T-helper 2 cell (primary cell): ENCODE measurements at places on chromosomes 5 and 9.
A peak's percentile ranks its signal among the peaks of the same experiment; 100 is the strongest.

DNA sequence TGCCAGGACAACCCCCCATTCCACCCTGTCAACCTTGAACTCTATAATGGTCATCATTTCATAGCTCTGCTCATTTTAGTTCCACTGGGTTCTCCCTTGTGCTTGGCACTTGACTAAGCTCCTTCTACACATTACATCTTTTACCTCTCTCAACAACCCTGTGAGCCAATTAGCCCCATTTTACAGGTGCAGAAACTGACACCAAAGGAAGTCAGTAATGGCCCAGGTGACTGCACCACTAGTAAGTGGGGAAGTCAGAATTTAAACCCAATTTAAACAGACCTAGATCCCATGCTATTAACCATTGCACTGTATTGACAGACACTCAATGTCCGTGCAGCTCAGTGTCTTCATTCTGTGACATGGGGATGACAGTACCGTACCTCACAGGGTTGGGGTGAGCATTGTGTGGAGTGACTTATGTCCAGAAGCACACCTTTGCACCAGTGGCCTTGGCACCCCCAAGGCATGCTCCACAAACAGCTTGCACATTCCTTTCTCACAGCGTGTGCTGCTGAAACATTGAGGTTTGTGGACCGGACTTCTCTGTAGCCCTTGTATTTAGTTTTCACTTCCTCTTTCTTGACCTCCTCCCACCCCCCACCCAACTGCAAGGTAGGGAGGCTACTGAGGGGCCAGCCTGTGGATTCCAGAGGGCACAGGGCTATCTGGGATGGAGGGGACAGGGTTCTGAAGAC is 23.1 kb downstream of the IRF1 start:
- no peak for DNase-seq

GRCh38 chr5:59789197-59789596 is 104.3 kb downstream of the PDE4D start:
- DNase-seq = no peak

GRCh38 chr9:14981291-14981950 is 71.2 kb upstream of the FREM1 start:
- no peak for DNase-seq

- no peak for DNase-seq
Observed at GRCh38 chr9:4375424-4376200, 75.7 kb upstream of the GLIS3 start.

DNA sequence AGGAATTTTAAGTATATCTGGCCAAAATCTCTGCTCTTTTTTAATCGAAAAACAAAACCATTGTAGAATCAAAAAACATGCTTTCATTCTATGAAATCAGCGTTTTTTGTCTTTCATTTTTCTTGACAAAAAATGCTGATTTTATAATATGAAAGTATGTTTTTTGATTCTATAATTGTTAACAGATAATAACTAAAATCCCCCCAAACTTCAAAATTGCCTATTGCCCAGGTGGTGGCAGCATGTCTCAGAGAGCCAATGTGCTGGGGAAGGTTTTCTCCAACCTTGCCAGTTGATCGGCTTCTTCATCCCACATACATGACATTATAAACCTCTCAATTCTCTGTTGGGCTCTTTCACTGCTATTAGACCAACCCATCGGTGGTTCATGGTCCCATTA is 5.1 kb upstream of the SMIM15 start:
- DNase-seq = no peak

DNA sequence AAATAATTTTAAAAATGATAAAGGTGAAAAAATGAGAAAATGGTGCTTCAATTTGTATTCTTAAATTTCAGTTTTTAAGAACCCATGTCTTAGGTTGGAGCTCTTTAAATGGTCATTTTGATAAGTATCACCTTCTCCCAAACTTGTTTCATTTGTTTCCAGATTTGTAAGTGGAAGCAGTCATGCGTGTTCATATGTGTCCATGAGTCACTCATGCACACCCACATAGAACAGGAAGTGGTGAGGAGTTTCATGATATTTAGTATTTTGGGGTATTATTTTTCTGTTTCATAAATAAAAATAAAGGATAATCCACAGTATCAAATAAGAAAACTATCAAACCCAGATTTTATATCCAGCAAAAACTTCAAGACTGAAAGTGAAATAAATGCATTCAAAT is 570.4 kb upstream of the ST8SIA4 start:
- DNase-seq = no peak

GRCh38 chr5:154868702-154869101 is 10.3 kb downstream of the CNOT8 start:
- DNase-seq = no peak

- no peak for DNase-seq
Observed at GRCh38 chr9:74838351-74838750, 49.4 kb downstream of the TRPM6 start.

DNA sequence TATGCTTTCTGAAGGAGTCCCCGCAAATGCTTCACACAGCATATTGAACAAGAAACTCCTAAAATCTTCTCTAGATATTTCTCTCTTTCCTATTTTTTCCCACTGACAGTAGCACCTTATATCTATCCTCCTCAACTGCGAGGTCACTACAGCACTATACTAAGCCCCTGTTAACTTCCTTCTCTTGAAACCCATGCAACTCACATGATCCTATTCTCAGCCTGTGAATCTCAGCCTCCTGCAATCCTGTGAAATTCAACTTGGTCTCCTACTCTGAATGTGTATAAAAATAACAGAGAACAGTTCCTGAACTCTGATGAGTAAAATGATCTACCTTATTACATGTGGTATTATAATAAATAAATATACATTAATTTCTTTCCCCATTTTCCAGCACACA is 6.1 kb upstream of the PLGRKT start:
- no peak for DNase-seq

GRCh38 chr9:109912726-109913460 is 132.9 kb downstream of the PALM2AKAP2 start:
- DNase-seq = no peak

DNA sequence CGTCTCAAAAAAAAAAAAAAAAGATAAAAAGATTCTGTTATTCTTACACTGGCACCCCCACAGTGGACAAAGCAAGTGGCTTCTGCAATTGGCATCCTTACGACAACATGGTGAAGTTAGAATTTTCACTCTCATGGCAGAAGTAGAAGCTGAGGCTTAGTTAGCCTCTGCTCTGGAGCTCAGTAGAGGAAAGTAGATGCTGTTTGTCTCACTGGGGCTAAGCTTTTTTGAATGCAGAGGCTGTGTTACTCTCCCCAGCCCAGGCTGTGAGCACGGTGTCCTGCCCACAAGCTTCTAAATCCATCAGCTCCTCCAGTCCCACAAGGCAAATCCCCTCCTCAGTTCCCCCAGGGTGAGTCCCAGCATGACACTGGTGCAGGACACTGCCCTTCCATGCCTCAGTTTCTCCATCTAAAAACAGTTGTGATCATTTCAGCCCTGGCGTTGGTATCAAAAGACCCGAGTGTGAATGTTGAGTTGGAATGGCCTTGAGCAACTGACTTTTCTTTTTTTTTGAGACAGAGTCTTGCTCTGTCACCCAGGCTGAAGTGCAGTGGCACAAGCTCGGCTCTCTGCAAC is 22.6 kb upstream of the PHF19 start:
- DNase-seq = no peak

DNA sequence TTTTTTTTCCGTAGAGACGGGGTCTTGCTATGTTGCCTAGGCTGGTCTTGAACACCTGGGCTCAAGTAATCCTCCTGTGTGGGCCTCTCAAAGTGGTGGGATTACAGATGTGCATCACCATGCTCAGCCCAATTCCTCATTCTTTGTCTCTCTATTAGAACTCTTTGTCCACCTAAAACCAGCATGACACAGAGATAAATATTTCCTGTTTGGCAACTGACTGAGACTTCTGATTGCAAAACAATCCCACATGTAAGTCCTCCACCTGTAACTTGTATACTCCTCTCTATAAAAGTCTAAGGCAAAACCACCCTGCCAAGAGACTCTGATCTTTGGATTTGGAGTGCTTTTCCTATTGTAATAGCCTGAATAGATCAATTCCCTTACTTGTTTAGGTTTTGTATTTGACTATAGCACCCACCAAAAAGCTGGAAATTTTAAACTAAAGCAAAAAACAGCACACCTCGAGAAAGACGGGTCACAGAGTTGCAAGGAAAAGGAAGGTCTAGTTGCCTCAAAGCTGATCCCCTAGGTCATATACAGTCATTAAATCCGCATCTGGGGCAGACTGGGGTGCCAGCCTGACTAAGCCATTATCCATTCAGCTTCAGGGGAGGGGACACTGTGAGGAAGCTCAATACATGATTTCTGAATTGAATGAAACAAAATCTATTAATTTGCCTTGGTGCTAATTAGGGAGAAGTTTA is 13.5 kb upstream of the KIF27 start:
- no peak for DNase-seq

- no peak for DNase-seq
Observed at GRCh38 chr9:91927922-91928510, 22.0 kb downstream of the ROR2 start.

- no peak for DNase-seq
Observed at GRCh38 chr5:167652690-167653089, 638.8 kb upstream of the WWC1 start.

GRCh38 chr5:34838785-34839714 is at the start of gene TTC23L:
Gene TTC23L (plus strand): TSS chr5:34839164. CDS start chr5:34840672, 1,508 bp downstream.
- DNase-seq = peak; percentile 85

DNA sequence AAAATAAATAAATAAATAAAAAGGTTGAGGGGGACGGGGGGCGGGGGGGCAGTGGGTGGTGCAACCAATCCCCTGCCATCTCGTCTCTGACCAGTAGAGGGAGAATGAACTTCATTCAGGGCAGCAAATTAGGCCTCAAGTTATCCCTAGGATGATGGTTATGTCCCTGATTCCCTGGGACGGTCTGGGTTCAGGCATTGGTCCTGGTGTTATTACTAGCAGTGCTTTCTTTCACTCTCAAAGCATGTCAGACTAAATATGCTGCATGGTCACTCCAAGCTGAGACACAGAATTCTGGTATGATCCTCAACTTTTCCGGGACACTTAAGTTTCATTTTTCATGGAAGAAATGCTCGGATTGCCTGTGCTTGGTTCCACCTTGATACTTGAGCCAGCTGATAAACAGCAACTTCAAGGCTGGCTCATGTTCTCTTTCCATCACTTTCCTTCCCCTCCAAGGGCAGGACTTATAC is 59.4 kb downstream of the DAP start:
- no peak for DNase-seq

GRCh38 chr5:151168602-151169344 is 11.2 kb upstream of the ANXA6 start:
- DNase-seq = no peak

DNA sequence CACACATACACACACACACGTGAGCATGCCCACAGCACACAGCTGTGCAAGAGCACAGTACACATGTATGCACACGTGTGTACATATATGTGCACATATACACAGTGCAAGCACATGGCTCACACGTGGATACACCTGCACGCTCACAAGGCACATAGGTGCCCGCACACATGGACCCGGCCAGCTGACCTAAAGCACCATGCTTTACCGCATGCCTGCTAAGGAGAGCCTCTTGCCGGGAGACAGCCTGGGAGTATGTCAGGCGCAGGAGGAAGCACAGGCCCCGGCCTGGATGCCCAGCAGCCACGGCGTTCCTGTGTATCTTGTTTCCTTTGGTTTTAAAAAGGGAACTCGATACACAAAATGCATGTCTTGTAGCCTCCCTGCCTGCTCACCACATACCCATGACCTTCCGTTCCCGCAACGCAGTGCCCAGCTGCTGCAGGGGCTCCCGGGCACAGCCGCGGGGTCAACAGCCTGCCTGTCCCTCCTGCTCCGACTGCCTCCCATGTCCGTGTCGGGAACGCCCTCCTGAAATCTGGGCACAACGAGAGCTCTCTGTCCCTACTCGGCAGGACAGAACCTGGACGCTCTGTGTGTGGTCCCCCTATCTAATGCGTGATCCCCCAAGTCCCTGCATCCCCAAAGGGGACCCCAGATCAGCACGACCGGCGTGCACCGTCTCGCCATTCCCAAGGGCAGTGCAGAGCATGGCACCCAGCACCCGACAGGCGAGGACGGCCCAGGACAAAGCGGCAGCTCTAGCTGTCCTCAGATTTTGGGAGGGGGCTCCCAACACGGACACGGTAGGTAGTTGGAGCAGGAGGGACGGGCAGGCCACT is 3.6 kb downstream of the SLC12A7 start:
- no peak for DNase-seq

GRCh38 chr9:7676609-7677156 is 122.9 kb downstream of the DMAC1 start:
- no peak for DNase-seq

DNA sequence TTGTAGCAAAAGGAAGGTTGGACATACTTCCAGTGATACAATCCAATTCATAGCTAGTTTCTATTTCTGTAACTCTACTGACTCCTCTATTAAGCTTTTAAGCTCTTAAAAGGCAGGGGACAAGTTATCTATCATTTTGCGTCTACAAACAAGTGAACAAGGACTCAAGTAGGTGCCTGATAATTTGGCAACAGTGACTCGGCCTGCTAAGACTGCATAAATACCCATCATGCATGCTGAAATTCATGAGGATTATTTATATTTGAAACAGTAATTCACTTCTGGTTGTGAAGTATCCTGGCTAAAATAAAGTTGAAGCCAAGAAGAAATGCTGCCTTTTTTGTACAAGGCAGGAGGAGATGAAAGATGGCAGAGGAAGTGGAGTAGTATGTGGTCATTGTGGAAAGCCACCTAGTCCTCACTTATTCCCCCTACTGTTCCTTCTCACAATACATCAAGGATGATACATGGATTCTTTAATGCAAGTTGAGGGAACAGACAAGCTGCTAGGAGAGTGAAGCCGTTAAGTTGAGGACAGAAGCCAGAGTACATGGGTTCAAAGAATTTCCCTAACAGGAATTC is 74.0 kb downstream of the MRPS27 start:
- no peak for DNase-seq

GRCh38 chr5:53997736-53998627 is 312.4 kb downstream of the ARL15 start:
- DNase-seq = no peak

DNA sequence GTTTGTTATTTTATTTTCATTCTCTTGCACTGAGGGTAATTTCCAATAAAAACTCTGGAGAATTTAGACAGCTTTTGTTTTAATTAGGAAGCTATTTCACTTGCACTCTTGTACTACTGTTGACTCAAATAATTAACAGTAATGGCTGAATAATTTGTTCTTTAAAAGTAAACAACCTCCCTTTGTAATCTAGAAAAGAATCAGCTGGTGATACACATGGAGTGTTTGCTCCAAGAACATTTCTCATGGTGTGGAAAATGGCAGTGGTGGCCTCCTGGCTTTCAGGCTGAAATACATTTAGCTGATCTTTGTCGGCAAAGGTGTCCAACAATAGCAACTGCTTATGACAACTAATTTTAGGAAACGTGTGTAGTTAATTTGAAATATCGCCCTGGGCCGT is 129.4 kb downstream of the C9orf152 start:
- no peak for DNase-seq
